ENCODE measurements at places on chromosomes 16 and 17.

GRCh38 chr16:31382485-31383161 is 10.5 kb upstream of the ITGAD start:
- peak; percentile 85 for DNase-seq

GRCh38 chr16:71894229-71894920 is 956 bp upstream of the IST1 start:
- DNase-seq: peak; percentile 75

GRCh38 chr17:9211133-9211765 is 189.9 kb downstream of the NTN1 start:
- DNase-seq: no peak

DNA sequence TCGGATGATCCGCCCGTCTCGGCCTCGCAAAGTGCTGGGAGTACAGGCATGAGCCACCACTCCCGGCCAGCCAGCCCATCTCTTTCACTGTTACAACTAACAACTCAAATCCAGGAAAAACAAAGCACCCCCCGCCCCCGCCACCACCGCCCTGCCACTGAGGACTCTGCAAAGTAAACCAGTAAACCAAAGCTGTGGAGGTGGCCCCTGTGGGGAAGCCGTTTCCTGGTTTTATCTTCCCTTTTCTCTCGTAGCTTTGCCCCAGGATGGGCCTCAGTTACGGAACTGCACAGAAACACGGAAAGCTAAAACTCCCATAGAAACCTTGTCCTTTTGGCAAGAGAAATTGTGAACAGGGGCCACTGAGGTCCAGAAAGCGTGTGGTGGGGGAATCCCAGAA is 17.5 kb downstream of the CHMP6 start:
- DNase-seq: peak; percentile 66

GRCh38 chr16:74811911-74812310 is 37.3 kb upstream of the FA2H start:
- DNase-seq: no peak

- peak; percentile 80 for DNase-seq
Observed at GRCh38 chr17:74369221-74369620, 1.9 kb downstream of the GPR142 start.

DNA sequence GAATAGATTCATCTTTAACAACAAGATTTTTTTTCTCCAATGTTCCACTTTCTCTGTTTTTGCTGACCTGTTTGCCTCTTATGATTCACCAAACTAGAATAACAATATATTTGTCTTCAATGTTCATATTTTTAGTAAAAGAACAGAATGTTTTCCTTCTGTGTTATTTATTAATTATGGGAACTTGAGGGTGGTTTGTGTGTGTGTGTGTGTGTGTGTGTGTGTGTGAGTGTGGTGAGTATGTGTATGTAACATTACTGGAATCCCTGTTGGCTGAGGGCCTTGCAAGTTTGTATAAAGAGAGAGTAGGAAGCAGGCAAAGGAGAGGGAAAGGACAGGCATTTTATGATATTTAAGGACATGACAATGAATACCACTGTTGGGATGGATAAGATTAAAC is 13.8 kb downstream of the STXBP4 start:
- no peak for DNase-seq

- no peak for DNase-seq
Observed at GRCh38 chr17:48530208-48530886, 464 bp downstream of the HOXB1 start.

- DNase-seq: no peak
Observed at GRCh38 chr16:11169641-11170040, 86.4 kb downstream of the SOCS1 start.

All from upper lobe of right lung (tissue), 1 donor.